ENCODE measurements at places on chromosomes 6 and 20.

DNA sequence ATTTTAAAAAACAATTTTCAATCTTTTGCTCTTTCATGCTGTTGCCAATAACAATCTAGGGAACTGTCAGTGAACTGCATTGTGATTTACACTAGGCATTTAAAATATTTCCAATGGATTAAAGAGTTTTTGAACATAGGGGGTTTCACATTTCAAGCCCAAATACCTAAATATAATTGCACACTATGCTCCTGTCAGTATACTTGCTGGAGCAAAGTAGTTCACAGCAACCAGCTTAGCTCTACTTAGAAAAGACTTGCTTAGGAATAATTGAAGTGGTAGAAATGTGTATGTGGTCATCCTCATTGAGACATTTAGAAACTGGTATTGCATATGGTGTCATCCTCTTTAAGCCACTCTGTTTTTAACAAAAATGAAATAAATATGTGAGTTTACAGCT lies 41.7 kb upstream of the REV3L start:
- no peak for DNase-seq

GRCh38 chr20:31747640-31748039 lies 8.6 kb downstream of the TPX2 start:
- no peak for DNase-seq

DNA sequence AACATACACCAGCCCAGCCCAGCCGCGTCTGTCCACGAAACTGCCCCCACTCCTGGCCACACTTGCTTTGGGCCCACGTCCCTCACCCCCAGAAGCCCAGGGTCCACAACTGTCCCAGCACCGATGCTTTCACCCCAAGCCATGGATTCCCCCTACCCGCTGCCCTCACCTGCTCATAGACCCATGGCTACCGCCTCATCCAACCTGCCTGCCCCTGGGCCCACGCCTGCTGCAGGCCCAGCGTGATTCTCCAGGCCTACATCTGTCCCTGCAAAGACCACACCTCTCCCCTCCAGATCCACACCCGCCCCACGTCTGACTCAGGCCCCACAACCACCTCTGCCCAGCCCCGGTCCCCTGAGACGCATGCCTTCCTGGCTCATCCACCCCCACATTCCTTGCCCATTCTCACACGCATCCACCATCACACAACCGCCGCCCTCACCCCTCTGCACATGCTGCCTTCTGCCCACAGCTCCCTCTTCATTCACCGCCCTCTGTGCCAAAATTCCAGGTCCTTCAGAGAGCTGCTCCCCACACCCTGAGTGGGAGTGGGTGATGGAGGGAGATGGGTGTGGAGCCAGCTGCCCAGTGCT lies 86.7 kb downstream of the GRM4 start:
- DNase-seq, result no peak

DNA sequence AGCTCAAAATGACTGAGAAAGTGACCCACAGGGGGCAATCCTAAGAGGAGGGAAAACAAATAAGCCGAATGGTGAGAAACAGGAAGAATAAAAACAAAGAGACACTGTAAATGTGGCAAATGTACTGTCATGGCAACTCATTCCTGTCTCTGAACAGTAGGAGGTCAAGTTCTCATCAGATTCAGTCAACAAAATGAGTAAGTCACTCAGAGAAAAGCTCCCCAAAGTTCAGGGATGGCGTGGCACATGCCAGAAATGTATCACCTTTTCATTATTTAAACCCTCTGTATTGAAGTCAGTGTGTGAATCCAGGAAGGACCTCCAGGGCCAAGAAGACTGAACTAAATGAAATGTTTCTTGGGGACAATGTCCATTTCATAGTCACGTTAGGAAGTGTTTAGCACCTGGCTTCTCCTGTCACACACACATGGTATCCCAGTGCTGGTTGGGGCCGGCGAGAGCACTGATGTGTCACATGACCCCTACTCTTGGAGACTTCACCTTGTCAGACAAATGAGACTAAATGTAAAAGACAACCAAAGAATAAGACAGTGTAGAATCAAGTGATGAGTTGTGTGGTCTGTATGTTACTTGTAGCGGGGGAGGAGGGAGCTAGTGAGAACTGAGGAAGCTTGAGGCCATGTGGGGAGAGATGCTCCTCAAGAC lies 20.7 kb downstream of the CNR1 start:
- DNase-seq, result no peak

GRCh38 chr20:40811660-40812414 lies 122.8 kb upstream of the MAFB start:
- no peak for DNase-seq

DNA sequence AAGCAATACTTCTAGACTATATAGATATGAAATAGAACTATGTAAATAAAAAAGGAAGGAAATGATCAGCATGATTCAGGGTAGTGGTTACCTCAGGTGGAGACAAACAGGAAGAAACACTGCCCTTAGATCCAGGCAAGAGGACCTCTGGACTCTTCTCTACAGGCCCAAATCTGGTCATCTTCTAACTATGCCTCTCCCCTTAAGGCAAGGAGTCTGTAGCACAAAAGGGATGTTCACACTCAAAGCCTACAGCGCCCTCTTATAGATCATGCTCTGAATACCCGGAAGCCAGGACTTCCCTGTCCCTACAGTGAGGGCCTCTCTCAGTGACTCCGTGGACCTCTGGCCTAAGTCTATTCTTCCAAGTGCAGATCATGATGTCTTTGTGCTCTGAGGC lies 30.4 kb upstream of the HIVEP2 start:
- DNase-seq, result no peak

GRCh38 chr6:67679566-67680296 lies 955.4 kb upstream of the ADGRB3 start:
- no peak for DNase-seq

GRCh38 chr6:25324066-25324762 lies 45.0 kb downstream of the CARMIL1 start:
- DNase-seq, result no peak

GRCh38 chr6:168207421-168208175 lies 112.0 kb downstream of the DACT2 start:
- DNase-seq, result no peak

- DNase-seq, result peak; percentile 48
These were observed 118.1 kb downstream of the MYB start for GRCh38 chr6:135299256-135299655.

GRCh38 chr6:148445620-148446019 lies 103.0 kb downstream of the SASH1 start:
- peak; percentile 45 for DNase-seq

DNA sequence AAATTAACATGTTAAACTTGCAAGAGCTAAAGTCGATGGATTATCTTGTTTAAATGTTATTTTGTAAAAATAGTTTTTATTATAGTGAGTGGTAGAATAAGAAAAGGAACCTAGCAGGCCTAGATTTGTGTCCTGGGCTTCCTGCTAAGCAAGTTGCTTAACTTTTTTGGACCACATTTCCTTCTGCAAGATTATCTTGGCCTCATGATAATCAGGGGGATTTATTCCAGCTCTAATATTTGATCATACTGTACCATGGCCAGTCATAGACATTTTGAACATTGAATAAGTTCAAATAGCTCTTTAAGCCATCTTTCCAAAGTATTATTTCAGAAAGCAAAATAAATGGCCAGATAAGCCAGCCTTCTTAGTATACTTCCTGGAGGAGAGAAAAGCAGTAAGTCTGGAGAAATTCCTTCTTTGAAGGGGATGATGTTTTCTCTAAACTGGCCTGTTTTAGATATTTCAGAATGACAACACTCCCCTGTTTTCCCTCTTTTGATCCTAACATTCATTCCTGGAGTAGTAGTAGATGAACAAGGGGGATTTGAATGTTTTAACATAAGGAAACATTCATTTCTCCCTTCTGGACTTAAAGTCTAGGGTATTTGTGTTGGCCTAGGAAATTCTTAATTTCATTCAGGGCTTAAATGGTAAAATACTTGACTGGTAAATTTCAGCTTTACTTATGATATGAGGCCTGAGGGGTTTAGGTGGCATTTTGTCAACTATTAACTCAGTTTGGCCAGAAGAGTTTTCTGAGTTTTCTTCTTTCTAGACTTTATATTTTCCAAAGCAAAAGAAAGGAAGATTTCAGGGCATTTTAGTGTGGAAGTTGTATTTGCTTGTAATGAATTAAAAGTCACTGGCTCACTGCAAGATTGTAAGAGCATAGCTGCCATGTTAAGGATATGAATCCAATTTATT lies 108.8 kb upstream of the SCGN start:
- DNase-seq, result no peak

DNA sequence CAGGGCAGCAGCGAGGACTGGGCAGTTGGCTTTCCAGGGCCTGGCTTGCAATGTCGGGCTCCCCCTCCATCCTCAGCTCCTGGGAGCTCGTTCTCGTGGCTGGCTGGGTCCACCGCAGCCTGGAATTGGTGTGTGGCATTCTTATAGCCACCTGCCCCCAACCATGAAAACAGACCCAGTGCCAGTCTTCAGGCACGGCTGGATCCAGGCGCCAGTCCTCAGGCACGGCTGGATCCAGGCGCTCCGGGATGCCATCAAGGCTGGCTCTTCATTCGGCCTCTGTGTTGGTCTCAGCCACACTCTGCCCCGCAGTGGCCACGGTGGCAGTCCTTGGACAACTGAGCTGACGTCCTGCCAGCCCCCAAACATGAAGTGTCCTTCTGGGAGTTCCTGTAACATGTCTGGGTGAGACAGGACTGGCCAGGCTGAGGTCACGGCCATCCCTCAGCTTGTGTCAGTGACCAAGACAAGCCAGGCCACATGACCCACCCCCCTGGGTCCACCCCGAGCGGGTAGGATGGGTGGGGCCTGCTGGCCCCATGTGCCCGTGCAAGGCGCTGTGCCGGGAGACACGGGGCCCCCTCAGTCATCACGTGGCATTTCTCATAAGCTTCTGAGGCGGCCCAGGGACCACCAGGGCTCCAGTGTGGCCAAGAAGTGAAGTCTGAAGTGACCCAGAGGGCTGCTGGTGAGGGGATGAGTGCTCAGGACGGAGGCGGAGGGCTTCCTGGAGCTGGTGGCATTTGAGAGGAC lies 99.0 kb downstream of the TAF4 start:
- no peak for DNase-seq

- no peak for DNase-seq
These were observed 90.3 kb downstream of the TBC1D7 start for GRCh38 chr6:13238017-13238416.

- DNase-seq, result no peak
These were observed 191.5 kb upstream of the RNF217 start for GRCh38 chr6:124770784-124771183.

GRCh38 chr20:53320701-53321100 lies 272.9 kb downstream of the ZNF217 start:
- no peak for DNase-seq

DNA sequence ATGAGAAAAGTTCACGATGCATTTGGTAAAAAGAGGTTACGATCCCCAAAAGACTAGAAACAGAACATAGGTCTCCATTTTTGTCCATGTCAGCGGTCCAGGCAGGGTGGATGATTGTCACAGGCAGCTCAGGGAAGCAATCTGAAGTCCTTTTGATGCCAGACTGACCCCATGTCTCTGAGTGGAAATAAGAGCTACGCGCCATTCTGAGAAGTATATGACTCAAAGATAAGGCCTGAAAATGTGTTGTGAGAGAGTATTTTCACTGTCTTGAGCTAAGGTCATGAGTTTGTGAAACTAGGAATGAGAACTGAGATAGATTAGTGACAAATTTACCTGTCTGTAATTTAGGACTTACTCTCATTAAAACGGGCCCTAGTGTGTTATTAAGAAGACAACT lies 69.5 kb downstream of the LYRM4 start:
- no peak for DNase-seq

DNA sequence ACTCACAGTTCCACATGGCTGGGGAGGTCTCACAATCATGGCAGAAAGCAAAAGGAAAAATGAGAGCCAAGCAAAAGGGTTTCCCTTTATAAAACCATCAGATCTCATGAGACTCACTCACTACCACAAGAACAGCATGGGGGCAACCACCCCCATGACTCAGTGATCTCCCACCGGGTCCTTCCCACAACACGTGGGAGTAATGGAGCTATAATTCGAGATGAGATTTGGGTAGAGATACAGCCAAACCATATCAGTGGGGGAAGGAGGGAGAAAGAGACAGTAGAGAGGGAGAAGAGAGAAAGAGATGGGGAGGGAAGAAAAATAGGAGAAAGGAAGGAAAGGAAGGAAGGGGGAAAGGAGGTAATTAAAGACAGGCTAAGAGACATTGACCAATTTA lies 30.1 kb downstream of the GMDS start:
- DNase-seq, result no peak

DNA sequence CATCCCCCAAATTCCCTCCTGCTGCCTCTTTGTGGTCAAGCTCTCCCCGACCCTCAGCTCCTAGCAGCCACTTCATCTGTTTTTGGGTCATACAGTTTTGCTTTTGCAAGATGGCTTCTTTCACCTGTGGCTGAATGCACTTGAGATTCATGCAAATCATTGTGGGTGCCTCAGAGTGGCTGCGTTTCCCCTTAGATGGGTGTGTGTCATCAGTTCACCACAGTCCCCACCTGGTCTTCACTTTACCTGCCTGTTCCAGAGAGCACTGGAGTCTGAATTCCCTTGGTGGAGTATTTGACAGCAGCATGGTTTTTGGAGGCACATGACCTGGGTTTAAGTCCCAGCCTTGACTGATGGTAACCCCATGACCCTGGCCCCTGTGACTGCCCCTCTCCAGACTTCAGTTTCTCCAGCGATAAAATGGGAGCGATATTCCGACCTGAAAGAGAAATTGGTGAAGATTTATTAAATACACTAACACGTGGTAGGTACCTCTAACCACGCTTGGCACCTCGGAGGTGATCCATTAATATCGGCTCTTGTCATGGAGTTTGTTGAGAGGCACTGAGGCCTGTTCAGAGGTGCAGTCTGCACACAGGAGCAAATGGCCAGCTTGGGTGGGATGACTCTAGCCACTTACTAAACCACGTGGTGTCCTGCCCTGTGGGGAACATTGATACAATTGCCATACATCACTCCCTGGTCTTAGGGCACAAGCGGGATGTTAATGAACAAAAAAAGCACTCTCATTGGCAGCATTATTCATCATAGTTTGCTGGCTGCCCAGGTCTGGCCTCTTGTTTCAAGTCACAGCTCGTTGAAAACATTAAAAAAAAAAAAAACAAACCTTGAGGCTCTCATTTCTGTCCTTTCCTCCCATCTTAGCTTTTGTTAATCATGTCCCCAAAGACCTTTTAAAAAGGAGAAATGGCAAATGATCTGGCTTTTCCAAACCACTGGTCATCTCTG lies 167.2 kb upstream of the KCNG1 start:
- DNase-seq, result no peak

DNA sequence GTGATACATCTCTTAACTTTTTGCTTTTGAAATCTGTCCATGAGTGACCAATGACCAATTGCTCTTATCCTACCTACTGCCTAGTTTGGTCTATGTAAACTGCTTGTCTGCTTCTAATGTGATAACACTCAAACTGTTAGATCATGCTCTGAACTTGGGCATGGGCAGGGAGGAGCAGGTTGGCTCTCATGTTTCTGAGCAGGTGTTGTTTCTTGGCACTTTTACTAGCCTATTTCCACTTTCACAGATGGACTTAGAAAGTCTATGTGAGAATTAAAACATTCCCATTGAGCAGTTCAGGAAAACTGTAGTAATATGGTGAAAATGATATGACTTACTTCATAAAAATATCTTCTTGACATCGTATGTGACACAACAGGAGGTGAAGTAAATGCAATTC lies 538.4 kb downstream of the HACE1 start:
- no peak for DNase-seq

GRCh38 chr20:13877793-13878192 lies 93.0 kb downstream of the NDUFAF5 start:
- no peak for DNase-seq

GRCh38 chr6:52420668-52421358 lies 671 bp downstream of the EFHC1 start:
- DNase-seq, result no peak
